H54 (cell line): ENCODE measurements at places on chromosomes 7 and 10.
A peak's percentile ranks its signal among the peaks of the same experiment; 100 is the strongest.

GRCh38 chr10:74419491-74419951, 268.5 kb downstream of the ADK start:
- DNase-seq: no peak

DNA sequence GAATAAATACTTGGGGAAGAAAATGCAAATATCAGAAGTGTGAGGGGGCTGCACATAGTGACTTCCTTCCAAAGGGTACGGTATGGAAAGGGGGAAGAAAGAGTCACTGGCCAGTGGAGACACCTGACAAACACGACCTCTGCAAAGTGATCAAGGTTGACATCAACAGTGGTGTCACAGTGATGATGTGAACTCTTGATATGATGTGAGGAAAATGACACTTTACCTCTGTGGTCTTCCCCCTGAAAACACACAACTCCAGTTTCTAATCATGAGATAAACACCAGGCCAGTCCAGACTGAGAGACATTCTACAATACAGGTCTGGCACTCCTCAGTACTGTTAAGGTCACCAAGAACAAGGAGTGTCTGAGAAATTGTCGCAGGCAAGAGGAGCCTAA, 169.7 kb downstream of the BUB3 start:
- no peak for DNase-seq

GRCh38 chr7:149524394-149524793, 26.8 kb upstream of the ZNF746 start:
- no peak for DNase-seq

- no peak for DNase-seq
Observed at GRCh38 chr10:22054961-22055360, 51.4 kb upstream of the DNAJC1 start.

DNA sequence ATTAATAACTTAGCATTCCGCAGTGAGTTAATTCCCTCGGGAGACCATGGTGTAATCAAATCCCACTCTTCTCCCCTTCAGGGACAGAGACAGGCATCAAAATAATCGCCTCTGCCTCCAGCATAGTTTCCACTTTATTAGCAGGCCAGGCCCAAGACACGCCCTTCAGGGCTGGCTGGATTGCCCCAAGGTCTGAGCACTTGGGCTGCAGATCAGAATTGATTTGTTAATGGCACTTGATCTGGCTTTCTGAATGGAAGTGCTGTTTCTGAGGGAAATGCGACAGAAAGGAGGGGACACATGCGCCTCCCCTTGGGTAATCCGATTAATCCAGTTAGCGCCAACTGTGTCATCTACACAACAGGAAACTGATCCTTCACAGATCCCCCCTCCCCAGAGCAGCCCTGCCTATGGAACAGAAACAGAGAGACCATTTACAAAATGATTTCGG, 15.6 kb downstream of the CHAT start:
- no peak for DNase-seq

GRCh38 chr7:3380886-3381685, 80.0 kb downstream of the SDK1 start:
- DNase-seq: no peak

DNA sequence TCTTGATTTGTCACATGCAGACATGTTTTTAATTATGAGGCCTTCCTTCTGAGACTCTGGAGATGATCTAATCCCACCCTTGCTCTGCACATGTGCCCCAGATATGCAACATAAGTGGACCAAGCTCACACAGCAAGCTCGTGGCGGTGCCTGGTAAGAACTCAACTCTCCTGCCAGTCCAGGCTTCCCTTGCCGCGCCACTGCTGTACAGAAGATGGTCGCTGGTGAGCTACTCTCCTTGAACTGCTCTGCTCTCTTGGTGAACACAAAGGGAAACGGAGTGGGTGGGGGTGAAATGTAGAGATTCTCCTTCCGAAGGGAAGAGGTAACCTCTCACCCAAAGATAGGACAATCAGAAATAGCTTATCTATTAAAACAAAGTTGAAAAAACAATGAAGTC, 25.7 kb downstream of the MYOF start:
- DNase-seq: no peak

GRCh38 chr10:6202098-6202683, 541 bp upstream of the PFKFB3 start:
- DNase-seq: no peak

DNA sequence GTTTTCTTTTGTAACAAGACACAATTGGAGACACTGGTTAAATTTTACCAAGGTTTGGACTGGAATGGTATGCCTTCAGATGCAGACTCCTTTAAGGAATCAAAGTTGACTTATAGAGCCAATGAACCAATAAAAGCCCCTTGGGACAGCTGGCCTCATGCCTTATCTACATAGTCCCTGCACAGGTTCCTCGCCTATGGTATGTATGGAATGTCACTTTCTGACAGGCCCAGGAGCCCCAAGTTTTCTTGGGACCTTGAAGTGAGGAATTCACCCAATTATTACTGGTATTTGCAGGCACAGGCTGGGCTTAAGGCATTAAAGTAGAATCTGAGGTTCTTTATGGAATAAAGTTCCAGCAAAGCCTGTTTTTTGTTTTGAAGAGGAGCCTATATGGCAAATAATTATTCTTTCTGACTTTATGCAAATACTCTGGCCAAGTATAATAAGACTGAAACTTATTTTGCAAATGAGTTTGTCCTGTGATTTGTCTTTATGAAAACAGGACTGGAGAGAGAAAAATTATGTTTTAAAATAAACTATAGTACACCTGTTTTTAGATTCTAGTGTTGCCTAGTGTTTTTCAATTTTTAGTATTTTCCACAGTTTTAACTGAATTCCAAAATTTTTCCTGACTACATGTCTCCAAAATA, 24.1 kb upstream of the DNMBP start:
- no peak for DNase-seq

DNA sequence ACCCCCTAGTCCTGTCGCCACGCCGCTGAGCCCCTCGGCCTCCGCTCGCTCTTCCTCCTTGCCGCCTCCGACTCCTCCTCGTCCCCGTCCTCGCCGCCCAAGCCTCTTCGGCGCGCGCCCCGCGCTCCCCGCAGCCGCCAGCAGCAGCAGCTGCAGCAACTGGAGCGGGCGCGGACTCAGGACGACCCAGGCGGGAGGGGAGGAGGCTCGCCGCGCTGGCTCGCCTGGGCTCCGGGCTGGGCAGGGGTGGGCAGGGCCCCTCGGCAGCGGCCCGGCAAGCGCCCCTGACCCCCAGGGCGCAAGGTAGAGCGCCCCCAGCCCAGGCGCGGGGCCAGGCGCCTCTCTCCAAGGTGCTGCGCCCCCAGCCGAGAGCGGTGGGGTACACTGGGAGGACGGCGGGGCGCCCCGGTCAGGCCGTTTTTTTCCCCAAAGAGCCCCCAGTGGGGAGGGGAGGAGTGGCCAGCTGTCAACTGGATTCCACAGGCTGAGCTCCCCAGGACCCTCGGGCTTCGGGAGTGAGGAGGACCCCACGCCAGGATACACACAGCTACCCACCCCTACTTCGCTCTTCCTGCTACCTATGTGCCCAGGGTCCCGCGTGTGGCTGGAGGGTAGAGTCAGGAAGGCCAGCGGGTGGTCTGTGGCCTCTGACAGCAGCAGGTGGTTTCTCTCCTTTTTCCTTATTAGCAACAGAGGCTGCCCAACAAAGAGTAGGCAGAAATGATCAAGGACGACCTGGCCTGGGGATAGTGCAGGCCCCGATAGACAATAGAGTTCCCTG, 903 bp upstream of the KCNMA1 start:
- peak; percentile 77 for DNase-seq

GRCh38 chr7:38006559-38006958, 86.1 kb downstream of the EPDR1 start:
- no peak for DNase-seq

DNA sequence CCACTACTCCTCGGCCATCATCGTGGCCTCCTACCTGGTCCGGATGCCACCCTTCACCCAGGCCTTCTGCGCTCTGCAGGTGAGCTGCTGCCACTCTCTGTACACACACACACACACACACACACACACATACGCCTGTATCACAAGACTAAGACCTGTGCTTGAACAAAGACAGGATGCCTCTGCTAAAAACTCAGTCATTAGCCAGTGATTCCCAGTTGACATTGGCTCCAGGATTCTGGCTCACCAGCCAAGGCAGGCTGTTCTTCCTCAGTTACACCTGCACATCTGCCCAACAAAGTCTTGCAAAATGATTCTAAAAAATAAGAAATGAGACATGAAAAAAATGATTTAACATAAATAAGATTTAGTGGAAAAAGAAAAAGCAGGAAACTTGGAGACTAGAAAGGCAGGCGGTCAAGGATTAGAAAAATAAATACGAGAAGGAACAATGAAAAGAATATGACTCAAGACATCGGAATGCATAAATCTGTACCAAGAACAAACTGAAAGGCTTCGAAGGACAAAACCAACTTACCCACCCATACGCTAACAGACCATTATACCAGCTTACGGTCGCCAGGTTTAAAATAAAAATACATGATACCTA, 7.4 kb upstream of the LRRC18 start:
- no peak for DNase-seq

- DNase-seq: no peak
Observed at GRCh38 chr10:28797904-28798371, 120.6 kb downstream of the BAMBI start.

GRCh38 chr10:73875139-73875475, 752 bp upstream of the CAMK2G start:
- no peak for DNase-seq

DNA sequence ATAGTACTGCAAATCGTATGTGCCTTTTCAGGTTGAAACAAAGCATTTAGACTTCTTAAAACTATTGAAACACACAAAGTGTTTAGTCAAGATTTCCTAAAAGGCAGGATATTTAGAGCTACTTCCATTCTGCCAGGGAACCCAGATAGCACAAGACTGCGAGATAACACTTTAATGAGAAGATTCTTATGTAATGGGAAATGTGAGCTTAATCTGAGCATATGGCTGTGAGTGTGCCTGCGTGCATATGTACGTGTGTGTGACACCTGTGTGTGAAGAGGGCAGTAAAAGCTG, 14.3 kb upstream of the JCAD start:
- DNase-seq: no peak

- no peak for DNase-seq
Observed at GRCh38 chr7:97479740-97480290, 252.1 kb upstream of the TAC1 start.

GRCh38 chr7:80273327-80273726, 138.7 kb downstream of the GNAI1 start:
- no peak for DNase-seq

- no peak for DNase-seq
Observed at GRCh38 chr10:11209830-11210181, 192.1 kb downstream of the CELF2 start.
